ENCODE measurements at places on chromosomes 5 and 9.
A peak's percentile ranks its signal among the peaks of the same experiment; 100 is the strongest.

DNA sequence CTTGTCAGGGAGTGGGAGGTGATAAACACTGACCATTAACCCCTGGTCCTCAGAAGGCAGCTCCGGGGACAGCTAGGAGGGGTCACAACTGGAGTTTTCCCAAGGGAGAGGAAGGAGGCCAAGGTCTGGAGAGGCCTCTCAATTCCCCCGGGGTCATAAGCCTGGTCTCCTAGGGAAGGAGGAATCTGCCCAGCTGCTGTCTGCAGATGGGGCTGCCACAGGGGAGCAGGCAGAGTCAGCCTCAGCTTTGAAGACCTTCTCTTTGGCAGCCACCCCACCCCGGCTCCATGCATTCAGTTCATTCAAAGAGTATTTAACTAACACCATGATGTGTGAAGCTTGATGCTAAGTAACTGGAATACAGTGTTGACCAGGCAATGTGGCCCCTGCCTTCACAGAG lies 74.6 kb upstream of the HSPA9 start:
- H3K4me1 ChIP-seq = peaks cover 17% of the 10 kb centered on the region
- H3K27me3 ChIP-seq = peaks cover 41% of the 10 kb centered on the region
- H3K36me3 ChIP-seq = no peaks in the 10 kb centered on the region
- H3K4me3 ChIP-seq = no peak overlapping the region
- H3K27ac ChIP-seq = no peak overlapping the region

GRCh38 chr5:168227973-168228615 lies 63.4 kb upstream of the WWC1 start:
- peak overlapping the region; percentile 75 for H3K4me3 ChIP-seq
- peaks cover 10% of the 10 kb centered on the region for H3K36me3 ChIP-seq
- DNase-seq = peak; percentile 54
- H3K27ac ChIP-seq = peak overlapping the region; percentile 79

DNA sequence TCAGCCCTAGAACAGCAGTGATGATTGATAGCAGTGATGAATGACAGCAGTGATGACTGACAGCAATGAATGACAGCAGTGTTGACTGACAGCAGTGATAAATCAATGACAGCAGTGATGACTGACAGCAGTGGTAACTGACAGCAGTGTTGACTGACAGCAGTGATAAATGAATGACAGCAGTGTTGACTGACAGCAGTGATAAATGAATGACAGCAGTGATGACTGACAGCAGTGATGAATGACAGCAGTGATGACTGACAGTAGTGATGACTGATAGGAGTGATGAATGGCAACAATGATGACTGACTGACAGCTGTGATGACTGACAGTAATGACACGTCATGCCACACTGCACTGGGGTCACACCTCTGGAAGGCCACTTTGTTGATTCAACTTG lies 106.8 kb downstream of the ENTREP1 start:
- no peaks in the 10 kb centered on the region for H3K27me3 ChIP-seq
- no peak overlapping the region for H3K4me3 ChIP-seq
- no peaks in the 10 kb centered on the region for H3K4me1 ChIP-seq
- no peaks in the 10 kb centered on the region for H3K36me3 ChIP-seq

DNA sequence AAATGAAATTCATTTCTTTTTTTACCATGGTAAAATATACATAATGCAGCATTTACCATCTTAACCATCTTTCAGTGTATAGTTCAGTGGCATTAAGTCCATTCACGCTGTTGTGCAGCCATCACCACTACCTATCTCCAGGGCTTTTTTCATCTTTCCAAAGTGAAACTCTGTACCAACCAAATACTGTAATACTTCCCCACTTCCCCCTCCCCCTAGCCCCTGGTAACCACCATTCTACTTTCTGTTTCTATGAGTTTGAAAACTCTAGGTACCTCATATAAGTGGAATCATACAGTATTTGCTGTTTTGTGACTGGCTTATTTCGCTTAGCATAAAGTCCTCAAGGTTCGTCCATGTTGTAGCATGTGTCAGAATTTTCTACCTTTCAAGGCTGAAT lies 23.4 kb downstream of the SPAAR start:
- DNase-seq = no peak
- H3K4me1 ChIP-seq = peaks cover 5% of the 10 kb centered on the region

DNA sequence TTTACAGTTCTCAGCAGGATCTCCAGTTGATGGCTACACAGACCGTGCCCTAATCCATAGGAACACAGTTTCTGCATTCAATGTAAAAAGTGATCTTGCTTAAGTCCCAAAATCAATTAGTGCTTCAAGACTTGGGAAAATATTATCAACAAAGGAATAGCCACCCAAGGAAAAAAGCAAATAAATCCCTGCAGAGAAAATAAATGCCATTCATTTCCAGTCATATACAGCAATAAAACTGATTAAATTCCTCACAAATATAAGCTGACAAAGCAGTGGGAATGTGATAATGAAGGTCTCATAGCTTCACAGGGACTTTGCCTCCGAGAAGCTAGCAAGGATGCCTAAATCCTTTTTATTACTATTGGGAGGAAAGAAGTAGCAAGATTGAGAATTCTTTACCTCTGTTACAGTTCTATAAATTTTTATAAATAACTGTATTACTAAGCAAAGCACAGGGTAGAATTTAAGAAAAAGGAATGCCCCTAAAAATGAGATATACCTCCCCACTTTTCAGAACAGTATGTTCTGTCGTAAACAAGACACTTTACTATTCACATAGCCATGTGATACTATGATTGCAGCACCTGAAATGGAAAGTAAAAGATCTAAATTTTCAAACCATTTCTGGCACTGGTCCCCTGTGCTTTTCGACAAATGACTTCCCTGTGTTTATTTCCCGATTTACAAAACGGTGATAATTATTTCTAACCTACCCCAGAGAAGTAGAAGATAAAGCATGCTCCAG lies 59.8 kb downstream of the ARSB start:
- no peak overlapping the region for H3K27ac ChIP-seq
- H3K27me3 ChIP-seq = no peaks in the 10 kb centered on the region
- H3K4me1 ChIP-seq = no peaks in the 10 kb centered on the region

GRCh38 chr5:76319673-76320072 lies 83.4 kb upstream of the IQGAP2 start:
- H3K27me3 ChIP-seq = peaks cover 4% of the 10 kb centered on the region
- H3K27ac ChIP-seq = peak overlapping the region; percentile 23
- H3K36me3 ChIP-seq = peaks cover 10% of the 10 kb centered on the region
- peaks cover 41% of the 10 kb centered on the region for H3K4me1 ChIP-seq
- DNase-seq = no peak

- H3K4me3 ChIP-seq = no peak overlapping the region
- H3K4me1 ChIP-seq = peaks cover 2% of the 10 kb centered on the region
- no peaks in the 10 kb centered on the region for H3K27me3 ChIP-seq
- H3K36me3 ChIP-seq = peaks cover 5% of the 10 kb centered on the region
These were observed 339.5 kb downstream of the BNC2 start for GRCh38 chr9:16530669-16531642.

DNA sequence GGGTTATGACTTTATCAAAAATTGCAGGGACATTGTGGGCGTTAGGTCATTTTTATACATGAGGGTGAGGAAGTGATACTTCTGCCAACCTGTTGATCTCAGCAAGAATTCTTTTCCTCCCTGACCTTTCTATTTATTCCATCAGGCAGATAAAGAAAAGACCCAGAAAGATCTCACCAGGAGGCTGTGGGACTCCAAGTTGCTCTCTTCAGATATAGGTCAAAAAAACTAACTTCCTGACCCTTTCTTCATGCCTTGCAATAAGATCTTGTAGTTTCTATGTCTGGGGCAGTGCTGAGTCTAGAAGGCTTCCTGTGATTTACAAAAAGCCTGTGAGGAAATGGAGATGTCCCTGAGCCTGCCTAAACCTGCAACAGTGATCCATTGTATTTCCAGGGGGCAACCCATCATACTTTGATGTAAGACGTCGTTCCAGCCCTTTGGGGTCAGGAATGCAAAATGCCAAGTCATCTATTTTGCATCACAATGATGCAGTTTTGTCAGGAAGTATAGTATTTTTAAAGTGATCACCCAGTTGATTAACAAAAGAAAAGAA lies 22.0 kb upstream of the PIK3R1 start:
- peaks cover 2% of the 10 kb centered on the region for H3K27me3 ChIP-seq
- no peaks in the 10 kb centered on the region for H3K4me1 ChIP-seq
- no peak overlapping the region for H3K4me3 ChIP-seq
- no peaks in the 10 kb centered on the region for H3K36me3 ChIP-seq
- no peak overlapping the region for H3K27ac ChIP-seq

GRCh38 chr5:39376293-39376714 lies 12.0 kb upstream of the C9 start:
- H3K27me3 ChIP-seq = no peaks in the 10 kb centered on the region
- peaks cover 40% of the 10 kb centered on the region for H3K36me3 ChIP-seq
- H3K27ac ChIP-seq = peak overlapping the region; percentile 75

- no peak for DNase-seq
- H3K4me3 ChIP-seq = no peak overlapping the region
- no peak overlapping the region for H3K27ac ChIP-seq
- H3K4me1 ChIP-seq = no peaks in the 10 kb centered on the region
- peaks cover 2% of the 10 kb centered on the region for H3K27me3 ChIP-seq
- no peaks in the 10 kb centered on the region for H3K36me3 ChIP-seq
These were observed 133.7 kb downstream of the NMUR2 start for GRCh38 chr5:152271420-152271819.

- no peaks in the 10 kb centered on the region for H3K36me3 ChIP-seq
- no peaks in the 10 kb centered on the region for H3K27me3 ChIP-seq
- H3K27ac ChIP-seq = no peak overlapping the region
- no peak overlapping the region for H3K4me3 ChIP-seq
- no peaks in the 10 kb centered on the region for H3K4me1 ChIP-seq
- DNase-seq = no peak
These were observed 283.2 kb downstream of the SH3GL2 start for GRCh38 chr9:17862101-17862500.

DNA sequence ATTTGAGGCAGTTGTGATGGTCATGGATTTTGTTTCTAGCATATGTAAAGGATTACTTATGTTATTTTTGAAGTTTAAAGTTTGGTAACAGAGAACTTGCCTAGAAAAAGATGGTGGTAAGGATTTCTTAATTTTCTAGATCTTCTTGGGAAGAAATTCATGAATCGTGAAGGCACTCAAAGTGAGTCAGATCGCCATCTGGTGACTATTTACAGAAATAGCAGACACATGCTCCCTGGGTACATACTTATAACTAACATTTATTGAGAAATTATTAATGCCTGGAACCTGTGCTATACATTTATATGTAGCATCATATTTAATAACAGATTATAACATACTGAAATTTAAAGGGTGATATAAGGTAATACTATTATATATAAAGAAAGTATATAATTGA lies 299.7 kb downstream of the IZUMO3 start:
- peaks cover 3% of the 10 kb centered on the region for H3K36me3 ChIP-seq
- DNase-seq = no peak
- H3K4me1 ChIP-seq = no peaks in the 10 kb centered on the region
- H3K4me3 ChIP-seq = no peak overlapping the region
- peaks cover 3% of the 10 kb centered on the region for H3K27me3 ChIP-seq
- no peak overlapping the region for H3K27ac ChIP-seq

GRCh38 chr5:124810396-124811006 lies 64.1 kb upstream of the ZNF608 start:
- DNase-seq = no peak
- no peak overlapping the region for H3K4me3 ChIP-seq
- peaks cover 7% of the 10 kb centered on the region for H3K27me3 ChIP-seq

GRCh38 chr9:137721899-137722298 lies 103.1 kb downstream of the EHMT1 start:
- peak overlapping the region; percentile 55 for H3K4me3 ChIP-seq
- H3K27ac ChIP-seq = peak overlapping the region; percentile 92
- H3K27me3 ChIP-seq = peaks cover 63% of the 10 kb centered on the region
- peaks cover 56% of the 10 kb centered on the region for H3K36me3 ChIP-seq
- no peak for DNase-seq

- no peak overlapping the region for H3K4me3 ChIP-seq
- DNase-seq = no peak
- no peaks in the 10 kb centered on the region for H3K27me3 ChIP-seq
- H3K27ac ChIP-seq = no peak overlapping the region
- no peaks in the 10 kb centered on the region for H3K4me1 ChIP-seq
These were observed 74.7 kb downstream of the S1PR3 start for GRCh38 chr9:89065921-89066320.

GRCh38 chr5:143494162-143494561 lies 90.7 kb upstream of the NR3C1 start:
- H3K4me1 ChIP-seq = no peaks in the 10 kb centered on the region
- no peak overlapping the region for H3K27ac ChIP-seq
- no peaks in the 10 kb centered on the region for H3K36me3 ChIP-seq
- H3K4me3 ChIP-seq = no peak overlapping the region
- H3K27me3 ChIP-seq = no peaks in the 10 kb centered on the region
- DNase-seq = no peak

DNA sequence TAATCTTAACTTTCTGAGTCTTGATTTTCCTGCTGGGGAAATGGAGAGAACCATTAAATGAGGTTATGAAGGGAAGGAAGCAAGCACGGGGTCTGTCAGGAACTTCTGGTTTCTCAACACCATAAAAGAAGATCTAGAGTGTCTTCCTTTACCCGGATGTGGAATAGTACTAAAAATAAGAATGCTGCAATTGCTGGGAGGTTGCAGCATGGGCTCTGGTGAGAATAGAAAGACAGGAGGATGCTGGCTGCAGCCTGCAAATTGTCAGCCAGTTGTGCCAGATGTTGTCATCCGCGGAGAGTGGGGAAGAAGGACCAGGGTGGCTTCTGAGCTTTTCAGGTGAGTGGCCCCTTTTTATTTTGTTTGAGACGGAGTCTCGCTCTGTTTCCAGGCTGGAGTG lies 69.3 kb upstream of the STC2 start:
- DNase-seq = no peak
- no peaks in the 10 kb centered on the region for H3K36me3 ChIP-seq
- H3K27ac ChIP-seq = no peak overlapping the region
- H3K4me3 ChIP-seq = no peak overlapping the region
- H3K27me3 ChIP-seq = peaks cover 2% of the 10 kb centered on the region

DNA sequence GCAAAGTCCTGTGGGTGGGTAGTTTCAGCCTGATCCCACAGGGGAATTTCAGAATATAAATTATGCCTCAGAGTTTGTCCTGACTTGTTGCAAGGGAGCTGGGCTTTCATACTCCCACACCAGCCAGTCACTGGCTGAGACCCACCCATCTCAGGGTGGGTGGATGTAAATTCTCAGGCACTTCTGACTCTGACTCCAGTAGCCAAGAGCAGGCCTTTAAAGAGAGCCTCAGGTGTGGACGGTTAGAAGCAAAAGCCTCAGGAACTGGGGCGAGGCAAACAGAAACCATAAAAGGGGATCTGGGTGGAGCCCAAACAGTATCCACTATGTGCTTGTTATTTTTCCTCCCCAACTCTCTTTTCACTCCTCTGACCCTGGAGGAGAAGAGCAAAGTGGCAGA lies 28.6 kb upstream of the FBXW11 start:
- H3K4me1 ChIP-seq = peaks cover 14% of the 10 kb centered on the region
- H3K4me3 ChIP-seq = no peak overlapping the region
- peaks cover 13% of the 10 kb centered on the region for H3K36me3 ChIP-seq
- H3K27me3 ChIP-seq = no peaks in the 10 kb centered on the region
- DNase-seq = no peak
- H3K27ac ChIP-seq = no peak overlapping the region
